Omental fat pad (tissue), 4 donors: ENCODE measurements at places on chromosomes 4 and X.
A peak's percentile ranks its signal among the peaks of the same experiment; 100 is the strongest.

DNA sequence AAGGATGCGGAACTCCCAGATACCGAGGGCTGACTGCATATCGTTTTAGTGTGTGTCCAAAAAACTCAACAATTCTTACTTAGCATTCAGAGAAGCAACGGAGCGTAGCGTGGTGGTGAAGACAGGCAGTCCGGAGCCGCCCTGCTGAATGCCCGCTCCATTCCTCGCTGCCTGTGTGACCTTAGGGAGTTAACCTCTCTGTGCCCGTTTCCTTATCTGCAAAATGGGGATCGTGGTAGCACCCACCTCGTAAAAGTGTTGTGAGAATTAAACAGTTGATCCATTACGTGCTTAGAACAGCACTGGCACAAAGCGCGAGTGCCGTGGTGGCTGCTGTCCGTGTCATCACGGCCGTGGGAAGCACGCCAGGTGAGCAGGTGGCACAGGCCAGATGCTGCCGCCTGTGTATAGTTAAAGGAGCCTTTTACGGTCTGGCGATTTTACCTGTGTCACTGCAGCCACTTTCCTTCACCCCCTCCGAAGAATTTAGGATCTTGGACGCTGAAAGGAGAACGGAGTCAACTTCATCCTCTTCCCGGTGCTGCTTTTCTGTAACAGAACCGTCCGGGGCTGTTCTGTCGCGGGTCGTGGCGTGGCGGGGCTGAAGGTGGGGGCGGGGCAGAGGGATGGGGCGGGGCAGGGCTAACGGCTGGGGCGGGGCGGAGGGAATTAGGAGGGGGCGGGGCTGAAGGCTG lies 885 bp downstream of the CCDC110 start:
- peak; percentile 38 for DNase-seq

- DNase-seq: no peak
Measured at GRCh38 chr4:273309-274017, 31.8 kb downstream of the ZNF732 start.

GRCh38 chrX:148448686-148449085 lies 51.7 kb upstream of the AFF2 start:
- no peak for DNase-seq

DNA sequence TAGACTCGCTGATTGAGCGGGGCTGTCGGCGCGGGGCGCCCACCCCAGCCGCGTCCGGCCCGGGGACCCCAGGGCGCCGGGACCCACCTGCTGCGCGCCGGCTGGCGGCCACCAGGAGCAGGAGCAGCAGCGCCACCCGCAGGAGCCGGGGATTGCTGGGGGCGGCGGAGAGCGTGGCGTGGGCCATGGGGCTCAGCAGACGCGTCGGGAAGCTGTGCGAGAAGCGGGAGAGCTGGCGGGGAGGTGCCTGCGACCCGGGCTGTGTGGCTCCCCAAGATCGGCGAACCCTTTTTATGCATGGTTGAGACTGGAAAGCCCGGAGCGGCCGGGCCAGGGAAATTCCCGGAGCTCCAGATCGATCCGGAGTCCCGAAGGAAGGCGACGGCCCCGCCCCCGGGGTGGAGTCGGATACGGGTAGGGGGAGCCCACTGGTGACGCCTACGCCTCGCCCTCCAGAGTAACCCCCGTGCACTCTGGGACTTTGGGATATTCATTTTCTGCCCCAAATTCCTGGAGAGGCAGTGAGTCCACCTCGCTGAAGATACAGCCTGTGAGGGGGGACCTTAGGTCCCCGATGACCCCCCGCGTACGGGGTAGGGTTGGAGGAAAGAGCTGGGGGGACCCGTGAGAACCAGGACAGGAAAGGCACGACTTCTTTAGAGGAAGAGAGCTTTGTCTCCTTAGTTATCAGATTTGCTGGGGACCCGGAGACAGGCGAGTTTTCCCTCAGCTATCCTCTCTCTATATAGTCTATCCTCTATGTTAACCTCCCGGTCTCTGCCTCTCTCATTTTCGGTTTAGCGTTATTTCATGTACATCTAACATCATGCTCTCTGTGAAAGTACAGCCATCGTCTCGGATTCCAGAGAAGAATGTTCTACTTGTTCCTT lies at the start of gene CXCL3:
CXCL3 (minus strand) TSS at position 265 of the 890 bp plus-strand sequence; CDS start at position 187, 78 bp downstream.
- peak; percentile 45 for DNase-seq

- DNase-seq: no peak
Measured at GRCh38 chrX:50097071-50097470, 103.7 kb downstream of the AKAP4 start.

DNA sequence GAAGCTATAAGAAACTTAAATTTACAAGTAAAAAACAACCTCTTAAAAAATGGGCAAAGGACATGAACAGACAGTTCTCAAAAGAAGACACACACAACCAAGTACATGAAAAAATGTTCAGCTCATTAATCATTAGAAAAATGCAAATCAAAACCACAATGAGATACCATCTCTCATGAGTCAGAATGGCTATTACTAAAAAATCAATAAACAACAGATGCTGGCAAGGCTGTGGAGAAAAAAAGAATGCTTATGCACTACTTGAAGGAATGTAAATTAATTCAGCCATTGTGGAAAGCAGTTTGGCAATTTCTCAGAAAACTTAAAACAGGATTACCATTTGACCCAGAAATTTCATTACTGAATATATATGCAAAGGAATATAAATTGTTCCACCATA lies 666.3 kb upstream of the GRIA3 start:
- DNase-seq: no peak

DNA sequence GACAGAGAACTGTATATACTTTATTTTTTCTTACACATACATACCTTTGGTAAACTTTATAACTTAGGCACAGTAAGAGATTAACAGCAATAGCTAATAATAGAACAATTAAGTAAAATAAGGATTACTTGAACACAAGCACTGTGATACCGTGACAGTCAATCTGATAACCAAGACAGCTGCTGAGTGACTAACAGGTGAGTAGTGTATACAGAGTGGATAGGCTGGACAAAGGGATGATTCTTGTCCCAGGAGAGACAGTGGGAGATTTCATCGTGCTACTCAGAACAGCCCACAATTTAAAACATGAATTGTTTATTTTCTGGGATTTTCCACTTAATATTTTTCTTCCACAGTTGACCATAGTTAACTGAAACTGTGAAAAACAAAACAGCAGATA lies 411.8 kb downstream of the PPP1R2C start:
- DNase-seq: no peak

GRCh38 chrX:72202792-72203401 lies 21.3 kb downstream of the PIN4 start:
- no peak for DNase-seq
